C1 segment of cervical spinal cord (tissue), 14 donors: ENCODE measurements at places on chromosomes 3 and 15.
A peak's percentile ranks its signal among the peaks of the same experiment; 100 is the strongest.

DNA sequence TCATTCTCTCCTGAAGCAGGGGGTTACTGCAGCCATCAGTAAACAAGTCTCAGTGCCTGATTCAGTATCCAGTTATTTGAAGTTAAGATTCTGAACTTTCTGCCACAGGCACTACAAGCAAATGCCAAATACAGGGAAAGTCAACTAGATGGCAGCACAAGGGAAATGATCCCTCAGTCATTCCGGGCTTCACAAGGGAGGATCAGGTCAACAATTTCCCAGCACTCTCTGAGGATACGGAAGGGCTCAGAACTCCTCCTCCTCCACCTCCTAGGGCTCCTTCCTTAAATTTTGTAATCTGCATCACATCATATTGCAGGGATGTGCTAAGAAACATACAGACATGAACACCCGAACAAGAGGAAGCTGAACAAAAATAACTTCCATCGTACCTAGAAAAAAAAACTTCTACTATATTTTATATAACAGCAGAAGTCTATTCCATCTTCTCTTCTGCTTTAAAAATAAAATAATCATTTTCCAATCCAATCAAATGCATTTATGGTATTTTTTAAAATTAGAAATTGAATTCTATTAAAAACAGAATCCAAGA lies 187.1 kb downstream of the FMN1 start:
- no peak for DNase-seq

DNA sequence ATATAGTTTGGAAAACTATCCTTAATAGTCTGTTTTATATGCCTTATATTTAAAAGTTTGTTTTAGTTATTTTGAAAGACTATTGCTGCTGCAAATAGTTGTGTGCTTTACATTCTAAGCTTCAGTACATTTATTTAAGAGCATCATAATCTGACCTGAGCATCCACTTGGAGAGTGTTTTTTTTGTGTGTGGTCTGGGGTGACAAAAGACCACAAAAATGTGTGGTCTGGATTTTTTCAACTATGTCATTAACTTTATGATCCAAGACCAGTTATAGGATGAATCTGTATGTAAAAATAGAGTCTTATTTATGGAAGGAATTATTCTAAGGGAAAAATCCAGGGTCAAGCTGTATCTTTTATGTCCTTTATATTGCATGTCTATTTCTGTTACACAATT lies 77.4 kb downstream of the SLTM start:
- no peak for DNase-seq

GRCh38 chr3:58857402-58857801 lies 190.8 kb upstream of the FAM3D start:
- DNase-seq: no peak

DNA sequence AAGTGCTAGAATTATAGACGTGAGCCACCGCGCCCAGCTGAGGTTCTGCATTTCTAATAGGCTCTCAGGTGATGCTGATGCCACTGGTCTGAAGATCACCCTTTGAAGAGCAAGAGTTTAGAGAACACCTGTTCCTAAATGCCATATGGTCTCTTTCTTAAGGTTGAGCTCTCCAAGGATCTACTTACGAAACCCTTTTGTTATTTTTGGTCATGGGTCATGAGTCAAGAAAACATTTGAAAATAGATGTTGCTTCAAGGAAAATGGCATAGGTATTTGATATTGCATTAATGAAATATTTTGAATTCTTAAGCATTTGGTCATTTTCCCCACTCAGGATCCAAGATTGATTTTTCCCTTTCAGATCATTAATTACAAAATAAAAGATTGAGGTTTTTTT lies 74.7 kb upstream of the SOX2 start:
- DNase-seq: no peak

- no peak for DNase-seq
Observed at GRCh38 chr3:10467904-10468612, 37.3 kb downstream of the ATP2B2 start.

DNA sequence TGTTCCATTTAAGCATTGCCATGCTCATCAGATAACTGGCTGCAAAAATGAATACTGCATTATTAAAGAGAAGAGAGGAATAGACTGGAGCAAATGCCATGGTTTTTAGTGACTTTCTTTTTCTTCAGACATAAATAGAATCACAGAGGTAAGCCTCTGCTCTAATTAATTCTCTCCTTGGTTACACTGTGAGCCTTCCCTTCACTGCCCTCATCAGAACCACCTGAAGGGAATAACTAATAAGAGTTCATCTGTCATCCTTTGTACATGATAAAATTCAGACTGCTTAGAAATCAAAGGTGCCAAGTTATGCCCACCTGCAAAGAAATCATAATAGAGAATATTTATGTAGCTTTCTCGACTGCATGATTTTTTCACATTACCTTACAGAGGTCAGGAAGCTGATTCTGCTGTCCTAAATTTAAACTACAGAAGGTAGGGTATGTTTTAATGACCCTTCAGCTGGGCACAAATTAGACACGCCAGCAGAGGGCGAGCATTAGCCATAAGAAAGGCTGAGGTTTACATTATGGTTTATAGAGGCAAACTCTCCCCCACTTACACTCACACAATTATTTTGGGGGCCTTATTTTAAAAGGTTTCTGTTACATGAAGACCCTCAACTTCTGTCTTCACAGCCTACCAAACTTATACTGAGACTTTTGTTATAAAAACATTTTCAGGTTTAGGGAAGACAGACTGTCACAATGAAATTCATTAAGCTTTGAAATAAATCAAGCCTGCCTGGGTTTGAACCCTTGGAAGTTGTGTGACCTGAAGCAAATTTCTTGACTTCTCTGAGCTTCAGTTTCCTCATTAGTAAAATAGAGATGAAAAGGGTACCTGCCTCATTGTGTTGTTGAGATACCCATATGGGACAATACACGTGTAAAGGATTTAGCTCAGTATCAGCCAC lies 15.3 kb upstream of the UNC13C start:
- no peak for DNase-seq

DNA sequence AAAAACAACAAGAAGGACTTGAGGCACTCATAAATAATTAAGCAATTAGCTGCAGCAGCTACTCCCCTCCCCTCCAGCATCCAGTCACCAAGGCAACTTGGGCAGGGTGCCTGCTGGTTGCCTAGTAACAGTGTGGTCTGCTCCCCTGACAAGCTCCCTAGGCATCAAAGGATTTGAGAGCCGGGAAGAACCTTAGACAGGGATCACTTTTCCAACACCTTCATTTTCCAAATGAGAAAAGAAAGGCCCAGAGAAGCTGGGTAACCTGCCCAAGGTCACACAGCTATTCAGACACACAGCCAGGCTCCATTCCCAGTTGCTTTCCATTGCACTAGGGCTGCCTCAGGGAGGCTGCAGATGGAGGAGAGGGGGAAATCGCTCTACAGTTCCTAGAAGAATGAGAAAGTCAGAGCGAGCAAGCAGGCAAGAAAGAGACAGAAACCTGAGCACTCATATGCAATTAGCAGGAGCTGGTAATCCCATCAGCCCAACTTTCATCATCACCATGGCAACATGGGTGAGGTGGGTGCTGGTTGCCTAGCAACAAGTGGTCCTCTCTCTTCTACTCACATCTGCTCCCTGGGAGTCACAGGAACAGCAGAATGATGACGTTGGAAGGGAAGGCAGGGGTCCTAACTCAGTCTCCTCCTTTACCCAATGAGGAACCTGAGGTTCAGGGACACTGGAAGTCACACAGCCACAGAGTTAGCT lies 3.6 kb upstream of the EIF4E3 start:
- peak; percentile 17 for DNase-seq

- DNase-seq: no peak
Observed at GRCh38 chr3:65425880-65426279, 612.8 kb downstream of the MAGI1 start.

DNA sequence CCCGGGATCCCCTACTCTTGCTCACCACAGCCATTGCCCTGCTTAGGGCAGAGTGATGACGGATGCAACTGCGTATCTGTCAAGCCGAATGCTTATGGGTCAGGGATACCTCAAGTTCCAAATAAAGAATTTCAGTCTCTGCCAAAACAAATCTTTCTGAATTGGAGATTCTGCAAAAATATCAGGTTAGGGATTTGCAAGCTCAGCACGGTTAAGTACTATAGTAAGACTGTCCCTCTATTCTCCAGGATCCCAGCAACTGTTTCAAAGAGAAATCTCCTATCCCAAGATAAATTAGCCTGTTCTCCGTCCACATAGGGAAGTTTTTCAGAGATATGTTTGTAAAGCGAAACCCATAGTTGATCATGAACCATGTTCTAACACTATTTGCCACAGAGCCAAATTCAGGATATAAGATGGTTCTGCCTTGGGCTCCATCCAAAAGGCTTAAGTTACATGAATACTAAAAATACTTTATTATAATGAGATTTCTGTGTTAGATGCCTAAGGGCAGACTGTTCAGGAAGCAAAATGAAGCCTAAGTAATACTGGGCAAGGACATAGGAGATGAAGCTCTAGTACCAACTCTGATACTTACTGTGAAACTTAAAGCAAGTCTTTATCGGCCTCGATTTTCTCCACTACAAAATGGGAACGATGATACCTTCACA lies 100.1 kb upstream of the LPP start:
- DNase-seq: no peak

DNA sequence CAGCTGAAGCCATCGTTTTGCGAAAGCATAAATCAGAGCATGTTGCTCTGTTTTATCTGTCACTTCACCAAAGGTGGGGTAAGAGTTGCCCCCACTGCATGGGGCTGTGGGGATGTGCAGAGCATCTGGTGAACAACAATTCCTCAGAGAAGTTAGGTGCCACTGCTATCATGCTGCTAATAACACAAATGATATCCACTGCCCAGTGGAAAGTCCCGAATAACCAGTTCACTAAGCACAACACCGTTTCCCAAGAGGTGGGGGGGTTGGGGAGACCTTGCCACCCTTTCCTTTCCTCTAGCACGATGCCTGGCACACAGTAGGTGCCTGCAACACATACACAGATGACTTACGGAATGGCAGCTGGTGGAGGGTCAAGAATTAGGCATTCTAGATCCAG lies 38.6 kb downstream of the FAM3D start:
- DNase-seq: no peak

- no peak for DNase-seq
Observed at GRCh38 chr3:176927280-176927679, 270.0 kb downstream of the TBL1XR1 start.

DNA sequence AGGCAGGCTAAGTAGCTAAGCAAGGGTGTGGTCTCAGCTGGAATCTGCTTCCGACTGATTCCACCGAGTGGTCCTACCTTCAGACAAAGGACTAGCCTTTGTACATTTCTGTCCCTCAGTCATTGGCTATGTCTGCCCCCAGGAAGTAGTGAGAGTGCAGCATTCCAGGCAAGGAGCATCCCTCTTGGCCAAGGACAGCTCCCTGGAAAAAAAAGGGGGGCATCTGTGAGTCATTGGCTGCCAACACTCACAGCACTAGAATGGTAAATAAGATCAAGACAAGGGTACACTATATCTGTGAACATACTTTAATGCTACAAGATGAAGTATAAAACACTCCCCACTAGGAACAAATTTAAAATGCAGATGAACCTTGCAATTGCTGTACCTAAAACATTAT lies 66.8 kb downstream of the STAC start:
- no peak for DNase-seq

DNA sequence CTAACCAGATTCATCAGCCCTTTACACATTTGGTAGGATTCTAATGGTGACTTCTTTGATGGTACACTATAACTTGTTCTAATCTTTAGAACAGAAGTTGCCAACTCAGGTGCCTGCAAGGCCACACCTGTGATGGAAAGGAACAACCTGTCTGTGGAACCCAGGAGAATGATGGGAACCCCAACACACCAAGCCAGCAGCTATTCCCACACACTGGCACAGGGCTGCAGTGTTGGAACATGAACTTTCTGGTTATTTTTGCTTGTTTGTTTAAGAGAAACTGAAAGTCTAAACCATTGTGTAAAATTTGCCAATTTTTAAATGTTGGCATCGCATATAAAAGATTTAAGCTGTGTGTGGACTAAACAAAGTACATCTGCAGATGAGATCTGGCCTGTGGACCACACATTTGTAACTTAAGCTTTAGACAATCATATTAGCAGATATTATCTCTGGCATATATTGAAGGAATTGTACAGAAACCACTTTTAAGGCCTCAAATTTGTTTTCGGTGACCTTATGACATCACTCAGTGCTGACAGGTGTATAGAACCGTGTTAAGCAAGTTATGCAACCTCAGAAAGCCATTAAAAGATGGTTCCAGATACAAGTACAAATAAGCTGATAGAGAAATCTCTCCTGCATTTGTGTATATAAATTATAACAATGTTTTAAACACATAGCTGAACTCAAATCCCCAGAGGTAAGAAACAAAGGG lies 242.9 kb downstream of the SLC9A9 start:
- DNase-seq: no peak

DNA sequence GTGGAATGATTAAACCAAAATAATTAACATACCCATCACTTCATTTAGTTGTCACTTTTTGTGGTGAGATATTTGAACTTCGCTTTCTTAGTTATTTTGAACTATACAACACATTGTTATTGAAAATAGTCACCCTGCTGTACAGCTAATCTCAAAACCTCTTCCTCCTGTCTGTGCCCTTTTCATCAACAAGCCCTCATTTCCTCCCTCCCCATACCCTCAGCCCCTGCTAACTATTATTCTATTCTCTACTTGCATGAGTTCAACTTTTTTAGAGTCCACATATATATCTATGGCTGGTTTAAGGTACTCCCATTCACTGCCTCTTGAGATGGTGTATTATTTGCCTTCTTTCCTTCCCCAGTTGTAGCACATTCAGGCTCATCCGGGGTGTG lies 32.2 kb downstream of the COL8A1 start:
- DNase-seq: no peak

DNA sequence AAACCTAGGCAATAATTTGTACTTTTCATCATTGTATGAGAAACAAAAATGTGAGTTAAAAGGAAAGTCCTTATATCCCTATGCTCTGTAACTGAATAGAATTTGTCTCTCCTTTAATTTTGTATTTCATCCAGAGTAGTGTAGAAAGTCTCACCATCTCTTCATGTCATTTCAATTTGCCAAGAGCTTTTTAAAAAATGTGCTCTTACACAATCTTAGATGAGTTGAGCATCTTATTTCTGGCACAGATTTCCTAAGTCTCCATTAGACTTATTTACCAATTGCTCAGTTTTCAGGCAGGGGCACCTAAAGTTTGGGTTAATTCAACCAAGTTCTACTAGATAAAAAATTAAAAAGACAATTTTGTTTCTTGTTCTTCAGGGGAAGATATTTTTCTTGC lies 201.5 kb upstream of the RBMS3 start:
- DNase-seq: no peak

DNA sequence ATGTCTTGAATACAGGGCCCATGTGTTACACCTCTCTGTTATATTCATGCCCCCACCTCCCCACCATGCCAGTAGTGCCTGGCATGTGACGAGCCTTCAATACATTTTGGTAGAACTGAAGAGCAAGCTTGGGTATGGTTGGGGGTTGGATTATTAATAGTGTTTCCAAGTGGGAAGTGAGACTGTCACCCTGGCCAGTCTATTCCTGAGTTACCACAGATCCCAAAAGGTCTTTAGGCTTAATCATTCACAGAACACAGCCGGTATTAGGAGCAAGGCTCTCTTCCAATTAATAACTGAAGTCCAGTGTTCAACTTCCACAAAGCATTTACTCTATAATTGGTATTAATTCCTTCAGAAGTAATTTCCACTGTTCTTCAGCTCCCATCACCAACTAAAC lies 231.9 kb upstream of the LRTM1 start:
- DNase-seq: no peak
